NCI-H187 treated with DMSO at 0.1 percent for 48 hours (cell line): ENCODE measurements at places on chromosomes 3 and 15.

DNA sequence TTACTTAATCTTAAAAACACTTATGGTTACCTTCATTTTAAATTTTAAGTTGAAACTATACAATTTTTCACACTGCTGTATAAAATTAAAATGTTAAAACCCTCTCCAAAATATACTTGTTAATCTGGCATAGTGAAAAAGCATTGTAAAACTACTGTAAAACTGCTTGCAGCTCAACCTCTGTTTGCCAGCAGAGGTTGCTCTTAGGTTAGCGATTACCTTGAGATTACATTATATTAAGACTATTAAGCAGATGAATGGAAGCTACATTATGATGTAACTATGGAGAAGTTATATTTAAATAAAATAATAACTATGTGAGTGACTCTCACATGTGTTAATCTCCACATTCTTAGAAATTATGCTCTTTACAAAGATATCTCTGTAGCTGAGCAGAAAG, 143.6 kb upstream of the SLITRK3 start:
- DNase-seq, result no peak

DNA sequence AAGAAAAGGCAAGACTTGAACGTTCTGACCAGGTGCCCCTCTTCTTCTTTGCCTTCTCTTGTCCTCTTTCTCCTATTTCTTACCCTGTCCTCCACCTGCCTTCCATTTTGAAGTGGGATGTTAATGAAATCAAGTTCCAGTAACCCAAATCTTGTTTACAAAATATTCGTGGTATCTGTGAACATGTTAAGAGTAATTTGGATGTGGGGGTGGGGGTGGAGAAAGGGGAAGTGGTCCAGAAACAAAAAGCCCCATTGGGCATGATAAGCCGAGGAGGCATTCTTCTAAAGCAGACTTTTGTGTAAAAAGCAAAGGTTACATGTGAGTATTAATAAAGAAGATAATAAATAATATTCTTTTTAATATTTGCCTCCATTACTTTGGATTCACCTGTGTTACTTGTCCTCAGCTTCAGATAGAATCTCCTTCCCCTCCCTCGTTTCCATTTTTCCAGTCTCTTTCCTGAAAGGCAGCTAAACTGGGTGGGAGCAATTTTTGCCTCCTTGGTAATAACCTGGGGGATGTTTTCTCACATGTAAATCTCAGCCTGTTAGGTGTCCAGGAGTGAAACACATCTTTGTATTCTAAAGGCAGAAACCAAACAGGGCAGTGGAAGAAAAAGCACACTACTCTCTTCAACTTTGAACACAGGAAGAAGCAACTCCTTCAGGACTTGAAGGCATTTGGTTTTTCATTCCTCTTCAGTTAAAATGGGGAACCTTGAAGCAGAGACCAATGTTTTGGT, 3.2 kb downstream of the CHST2 start:
- no peak for DNase-seq

DNA sequence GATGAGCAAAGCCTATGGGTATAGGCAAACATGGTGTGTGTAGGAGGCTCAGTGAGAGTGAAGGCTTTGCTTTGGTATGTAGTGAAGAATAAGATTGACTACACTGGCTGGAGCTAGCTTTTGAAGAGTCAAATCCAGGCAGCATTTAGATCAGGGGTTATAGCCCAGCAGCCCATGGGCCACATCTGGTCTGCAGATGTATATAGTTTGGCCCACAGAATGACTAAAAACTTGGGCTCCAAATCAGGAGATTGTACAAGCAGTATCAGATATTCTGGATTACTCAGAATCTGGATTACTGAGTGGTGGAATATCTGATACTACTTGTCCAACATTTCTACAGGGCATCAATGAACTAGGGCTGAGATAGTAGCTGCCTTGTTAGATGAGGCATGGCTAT, 92.9 kb upstream of the FGF7 start:
- DNase-seq, result no peak

DNA sequence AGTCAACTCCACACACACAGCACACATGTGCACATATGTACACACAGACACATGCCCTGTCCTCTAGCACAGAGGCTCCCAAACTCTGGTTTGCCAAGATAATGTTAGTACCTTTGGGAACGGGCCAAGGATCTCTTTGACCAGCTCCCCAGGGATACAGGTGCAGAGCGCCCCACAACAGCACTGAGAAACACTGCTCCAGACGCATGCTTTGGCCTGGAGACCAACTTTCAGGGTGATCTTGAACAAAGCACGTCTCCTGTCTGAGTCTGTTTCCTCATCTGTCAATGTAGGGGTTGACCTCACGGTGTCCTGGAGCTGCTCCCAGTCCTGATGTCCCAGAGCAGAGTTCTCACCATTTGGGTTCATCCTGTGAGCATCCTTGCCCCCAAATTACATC, 15.9 kb upstream of the SKOR1 start:
- no peak for DNase-seq

- DNase-seq, result no peak
Measured at GRCh38 chr3:155188031-155188430, 105.5 kb downstream of the STRIT1 start.

GRCh38 chr3:53579636-53580035, 85.2 kb downstream of the CACNA1D start:
- no peak for DNase-seq

DNA sequence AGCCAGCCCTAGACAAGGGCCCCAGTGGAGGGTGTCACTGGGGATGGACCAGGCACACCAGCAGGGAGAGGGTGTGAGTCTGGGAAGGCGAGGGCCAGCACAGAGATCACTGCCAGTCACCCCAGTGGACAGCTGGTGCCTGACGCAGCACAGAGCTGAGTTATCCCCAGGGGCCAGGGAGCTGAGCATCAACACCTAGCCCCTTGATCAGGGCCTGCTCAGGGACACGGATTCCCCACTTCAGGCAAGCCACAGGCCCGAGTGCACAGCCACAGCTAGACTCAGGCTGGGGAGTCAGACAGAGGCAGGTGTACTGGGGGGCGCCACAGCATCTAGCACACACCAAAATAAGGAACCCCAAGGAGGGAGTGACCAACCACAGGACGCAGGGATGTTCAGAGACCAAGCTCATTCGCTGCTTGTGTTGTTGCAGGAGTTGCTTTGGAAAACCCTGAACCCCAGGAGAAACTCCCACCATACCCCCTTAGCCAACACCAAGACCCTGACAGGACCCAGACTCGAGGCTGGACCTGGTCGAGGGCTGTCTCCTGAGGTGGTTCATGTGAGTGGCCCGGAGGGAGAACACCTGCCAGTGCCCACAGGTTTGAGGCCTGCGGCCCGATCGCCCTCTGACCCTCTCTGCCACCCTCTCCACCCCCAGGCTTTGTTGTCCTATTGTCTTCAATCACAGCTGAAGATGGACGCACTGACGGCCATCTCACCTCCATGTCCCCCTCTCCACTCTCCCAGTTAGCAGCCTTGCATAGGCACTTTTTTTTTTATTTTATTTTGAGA, 146.8 kb downstream of the TPRA1 start:
- DNase-seq, result no peak

GRCh38 chr3:24149032-24149431, 203.9 kb downstream of the NR1D2 start:
- DNase-seq, result no peak

GRCh38 chr15:75347222-75348033, 589 bp downstream of the NEIL1 start:
- DNase-seq, result no peak

- no peak for DNase-seq
Measured at GRCh38 chr15:87669846-87670245, 586.7 kb downstream of the NTRK3 start.

DNA sequence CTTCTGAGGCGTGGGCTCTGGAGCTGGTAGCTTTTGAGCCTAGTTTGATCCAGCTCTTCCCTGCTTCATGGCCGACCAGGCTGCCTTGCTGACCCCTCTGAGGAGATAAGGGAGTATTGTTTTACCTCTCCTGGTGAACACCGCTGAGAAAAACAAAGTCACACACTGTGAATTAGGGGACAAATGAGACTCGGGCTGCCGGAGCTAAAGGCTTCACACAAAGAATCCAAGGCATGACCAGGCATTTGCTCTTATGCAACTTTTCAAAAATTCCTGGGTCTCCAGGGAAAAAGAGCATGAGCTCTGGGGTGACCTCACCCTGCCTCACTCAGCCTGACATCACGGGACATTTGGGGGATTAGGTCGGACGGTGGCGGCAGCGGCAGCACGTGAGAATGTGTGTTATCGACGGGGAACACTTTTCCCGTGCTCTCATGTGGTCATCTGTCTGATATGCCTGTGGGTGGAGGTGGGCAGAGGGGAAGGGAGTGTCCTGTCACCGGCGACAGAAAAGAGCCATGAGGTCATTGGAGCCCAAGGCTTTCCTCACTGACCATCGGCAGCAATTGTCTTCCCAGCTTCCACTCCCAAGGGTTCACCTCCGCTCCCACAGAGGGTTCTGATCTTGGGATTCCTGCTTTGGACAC, 61.0 kb downstream of the TMEM44 start:
- DNase-seq, result no peak

DNA sequence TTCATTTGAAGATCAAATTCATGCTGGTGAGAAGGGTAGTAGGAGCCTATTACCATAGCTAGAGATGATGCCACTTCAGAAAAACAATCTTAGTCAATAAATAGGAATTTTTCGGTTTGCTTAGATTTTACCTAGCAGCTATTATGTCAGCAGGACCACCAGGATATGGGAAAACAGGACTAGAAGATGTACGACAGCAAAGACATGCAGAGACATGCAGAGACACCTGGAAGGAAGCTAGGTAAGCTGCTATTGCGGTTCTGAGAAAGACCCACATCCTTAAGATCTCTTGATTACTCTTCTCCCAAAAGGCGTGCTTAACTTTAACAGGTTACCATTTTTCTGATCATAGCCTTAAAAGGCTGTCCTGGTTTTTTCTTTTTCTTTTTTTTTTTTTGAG, 64.8 kb upstream of the THSD4 start:
- no peak for DNase-seq

DNA sequence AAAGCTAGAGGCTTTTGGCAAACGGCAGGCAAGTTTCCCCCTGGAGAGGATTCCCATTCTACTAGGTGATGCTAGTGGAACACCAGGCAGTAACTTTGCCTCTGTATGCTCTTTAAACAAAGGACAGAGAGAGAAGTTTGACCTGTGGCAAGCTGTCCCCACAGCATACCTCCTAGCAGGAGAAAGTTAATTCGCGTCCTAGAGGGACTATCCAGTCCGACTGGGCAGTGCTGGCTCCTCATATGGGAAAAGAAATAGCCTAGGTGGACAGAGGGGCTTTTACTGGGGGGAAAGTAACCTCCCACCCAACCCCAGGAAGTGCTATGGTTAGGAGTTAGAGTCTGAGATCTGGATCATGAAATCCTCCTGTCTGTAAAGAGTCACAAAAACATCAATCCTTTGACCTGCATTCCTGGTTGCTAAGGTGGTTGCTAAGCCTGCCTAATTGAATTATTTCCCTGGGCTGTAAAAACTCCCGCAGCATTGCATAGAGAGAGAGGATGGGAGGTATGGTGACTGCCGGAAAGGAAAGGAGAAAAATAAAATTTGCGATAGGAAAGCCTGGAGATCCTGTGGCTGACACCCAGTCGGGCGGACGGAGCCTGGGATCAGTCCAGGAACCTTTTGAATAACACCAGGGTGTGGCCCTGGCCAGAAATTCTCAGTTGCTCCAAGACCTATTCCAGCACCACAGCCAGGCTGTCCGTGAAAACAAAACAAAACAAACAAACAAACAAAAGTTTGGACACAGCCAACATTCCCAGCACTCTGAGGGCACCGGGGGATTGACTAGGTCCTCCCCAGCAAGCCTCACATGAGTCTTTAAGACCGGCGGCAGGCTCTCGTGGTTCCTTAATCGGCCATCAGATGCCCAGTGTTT, 67.7 kb upstream of the ATP11B start:
- DNase-seq, result no peak

GRCh38 chr3:41324156-41324475, 124.8 kb downstream of the CTNNB1 start:
- no peak for DNase-seq

DNA sequence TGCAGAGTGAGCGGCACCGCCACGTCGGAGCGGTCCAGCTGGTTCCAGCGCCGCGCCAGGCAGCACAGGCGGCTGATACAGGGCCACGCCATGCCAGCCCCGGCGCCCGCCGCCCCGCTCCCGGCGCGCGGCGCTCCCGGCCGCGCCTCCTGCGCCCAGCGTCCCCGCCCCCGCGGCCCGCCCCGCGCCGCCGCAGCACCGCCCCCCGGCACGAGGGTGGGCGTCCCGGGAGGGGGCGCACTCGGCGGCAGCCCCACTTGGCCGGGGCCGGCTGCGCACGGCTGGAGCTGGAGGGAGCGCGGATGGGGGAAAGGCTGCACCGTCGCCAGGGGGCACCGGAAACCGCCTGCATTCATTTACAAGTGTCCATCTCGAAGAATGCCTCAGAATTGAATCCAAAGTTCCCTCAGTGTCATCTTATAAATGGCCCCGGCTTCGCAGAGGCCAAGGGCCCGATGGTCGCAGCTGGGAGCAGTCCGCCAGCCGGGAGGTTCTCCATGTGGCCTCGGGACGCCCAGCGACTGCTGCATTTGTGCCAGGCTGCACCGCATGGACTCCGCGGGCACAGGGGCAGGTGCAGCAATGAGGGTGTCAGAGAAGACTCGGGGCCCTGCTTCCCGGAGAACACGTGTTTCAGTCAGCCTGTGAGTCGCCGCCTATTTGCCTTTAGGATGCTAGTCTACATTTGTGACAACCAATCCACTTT, at the start of gene MAP6D1:
Gene MAP6D1 (minus strand): TSS at position 122 of the 706 bp plus-strand sequence. CDS start 30 bp downstream, at position 92.
- no peak for DNase-seq

- DNase-seq, result no peak
Measured at GRCh38 chr15:44636976-44637375, 26.5 kb downstream of the SPG11 start.

DNA sequence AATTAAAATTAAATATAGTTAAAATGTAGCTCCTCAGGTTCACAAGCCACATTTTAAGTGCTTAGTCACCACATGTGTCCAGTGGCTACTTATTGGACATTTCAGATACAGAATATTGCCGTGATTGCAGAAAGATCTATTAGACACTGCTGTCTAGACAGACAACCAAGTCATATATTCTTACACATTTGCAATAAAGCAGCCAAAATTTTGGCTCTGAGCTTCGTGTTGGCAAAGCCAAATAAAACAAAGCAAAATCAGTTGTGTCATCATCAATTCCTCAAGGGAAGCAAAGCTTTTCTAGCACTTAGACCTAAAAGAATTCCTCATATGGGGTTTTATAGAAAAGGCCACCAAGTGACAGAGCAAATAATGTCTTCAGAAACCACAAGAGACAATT, 193.1 kb upstream of the LPP start:
- no peak for DNase-seq

DNA sequence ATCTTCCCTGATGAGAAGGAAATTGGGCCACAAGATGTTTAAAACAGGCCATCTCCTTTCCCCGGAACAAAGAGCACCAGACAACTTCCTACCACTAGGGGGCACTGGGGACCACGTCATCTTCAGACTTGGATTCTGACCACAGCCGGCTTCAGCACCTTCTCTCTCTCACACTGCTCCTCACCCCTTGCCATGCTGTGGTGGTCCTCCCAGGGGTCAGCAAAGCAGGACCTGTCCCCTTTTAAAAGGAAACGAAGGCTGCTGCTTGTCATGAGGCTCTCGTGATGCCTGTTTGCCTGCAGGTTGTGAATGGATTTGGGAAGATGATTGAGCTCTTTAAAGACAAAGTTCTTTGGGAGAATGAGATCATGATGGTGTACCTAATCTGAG, 16.2 kb downstream of the RFT1 start:
- no peak for DNase-seq
